Stimulated activated CD4-positive, alpha-beta T cell treated with anti-CD3 and anti-CD28 coated beads, Interleukin-1b, Interleukin-23, amount 100 ng/mL, for 24 hours (primary cell): ENCODE measurements at places on chromosomes 11 and 22.
A peak's percentile ranks its signal among the peaks of the same experiment; 100 is the strongest.

- DNase-seq: peak; percentile 37
These were observed 46.4 kb downstream of the MORC2 start for GRCh38 chr22:30922151-30922611.

DNA sequence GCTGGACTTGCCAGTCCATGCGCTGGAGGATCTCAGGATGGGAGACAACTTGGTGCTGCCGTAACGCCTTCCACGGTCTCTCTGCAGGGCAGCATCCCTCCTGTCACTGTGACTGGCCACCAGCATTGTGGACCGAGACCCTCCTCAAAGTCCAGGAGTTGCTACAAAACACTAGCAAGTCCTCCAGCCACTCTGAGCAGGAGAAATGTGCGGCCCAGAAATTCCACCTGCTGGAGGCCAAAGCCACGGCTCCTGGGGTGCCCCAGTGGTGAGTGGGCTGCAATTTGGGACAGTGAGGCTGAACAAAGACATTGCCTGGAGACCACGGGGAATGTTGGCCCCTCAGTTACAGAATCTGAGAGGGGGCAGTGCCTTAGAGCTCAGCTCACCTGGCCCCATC lies 6.9 kb upstream of the DSCAML1 start:
- no peak for DNase-seq

GRCh38 chr22:50217543-50218152 lies 16.8 kb downstream of the SELENOO start:
- no peak for DNase-seq

- DNase-seq: no peak
These were observed 9.5 kb upstream of the ACR start for GRCh38 chr22:50728523-50728931.

GRCh38 chr11:12164061-12165014 lies 53.9 kb downstream of the MICAL2 start:
- DNase-seq: no peak

GRCh38 chr22:48424201-48424627 lies 1403.5 kb downstream of the BRD1 start:
- no peak for DNase-seq

GRCh38 chr11:44426119-44426518 lies 116.2 kb upstream of the ALX4 start:
- DNase-seq: no peak

GRCh38 chr22:36258701-36259614 lies 6.0 kb downstream of the APOL1 start:
- no peak for DNase-seq

DNA sequence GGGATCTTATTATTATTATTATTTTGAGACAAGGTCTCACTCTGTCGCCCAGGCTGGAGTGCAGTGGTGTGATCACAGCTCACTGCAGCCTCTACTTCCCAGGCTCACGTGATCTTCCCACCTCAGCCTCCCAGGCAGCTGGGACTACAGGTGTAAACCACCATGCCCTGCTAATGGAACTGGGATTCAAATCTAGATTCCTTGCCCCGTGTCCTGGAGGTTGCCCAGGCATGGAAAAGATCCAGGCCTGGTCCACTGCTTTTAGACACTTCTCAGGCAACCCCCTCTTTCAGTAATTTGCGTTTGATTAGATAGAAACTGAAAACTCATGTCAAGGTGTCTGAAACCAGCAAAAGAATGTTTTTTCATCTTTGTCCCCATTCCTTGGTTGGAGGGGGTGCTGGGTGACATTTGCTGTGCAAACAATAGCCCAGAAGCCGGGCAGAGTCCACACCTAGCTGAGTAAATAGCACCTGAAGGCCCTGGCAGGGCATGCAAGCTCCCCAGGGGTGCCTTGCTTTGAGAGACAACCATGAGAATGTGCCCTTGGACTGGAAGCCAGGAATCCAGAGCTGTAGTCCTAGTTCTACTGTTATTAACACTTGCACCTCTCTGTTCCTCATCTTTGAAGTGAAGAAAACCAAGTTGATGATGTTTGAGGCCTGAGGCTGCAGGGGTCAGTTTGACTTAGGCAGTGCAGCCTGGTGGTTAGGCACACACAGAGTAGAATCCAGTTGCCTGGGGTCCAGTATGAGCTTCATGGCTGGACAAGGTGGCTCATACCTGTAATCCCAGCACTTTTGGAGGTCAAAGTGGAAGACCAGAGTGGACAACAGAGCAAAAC lies 19.1 kb upstream of the XBP1 start:
- DNase-seq: no peak

DNA sequence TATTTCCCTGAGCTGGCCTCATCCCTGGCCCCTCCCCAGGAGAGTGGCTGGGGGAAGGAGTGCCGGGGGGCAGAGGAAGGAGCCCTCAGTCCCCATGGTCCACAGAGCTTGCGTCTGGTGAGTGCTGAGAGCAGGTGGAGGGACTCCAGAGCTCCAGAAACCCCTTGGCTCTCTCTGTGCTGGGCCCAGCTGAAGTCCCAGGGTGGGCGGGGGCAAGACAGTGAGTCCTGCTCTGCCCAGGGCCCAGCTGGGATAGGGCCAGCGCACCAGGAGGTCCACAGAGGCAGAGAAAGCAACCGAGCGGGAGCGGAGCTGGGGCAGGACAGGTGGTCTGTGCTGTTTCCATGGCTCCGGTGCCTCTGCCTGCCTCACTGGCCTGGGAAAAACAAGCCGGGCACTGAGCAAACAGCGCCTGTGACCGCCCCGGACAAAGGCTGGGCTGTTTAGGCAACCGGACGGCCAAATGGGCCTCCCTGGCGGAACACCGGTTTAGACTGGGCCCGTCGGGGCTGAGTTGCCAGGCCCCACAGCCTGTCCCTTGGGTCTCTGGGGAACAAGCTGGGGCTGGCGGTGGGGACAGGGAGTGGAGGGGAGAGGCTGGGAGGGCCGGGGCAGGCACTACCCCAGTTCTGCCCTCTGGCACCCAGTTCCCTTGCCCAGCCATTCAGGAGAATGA lies 34.1 kb upstream of the WNT7B start:
- DNase-seq: no peak

- no peak for DNase-seq
These were observed 133.2 kb upstream of the TEAD1 start for GRCh38 chr11:12540913-12541582.

DNA sequence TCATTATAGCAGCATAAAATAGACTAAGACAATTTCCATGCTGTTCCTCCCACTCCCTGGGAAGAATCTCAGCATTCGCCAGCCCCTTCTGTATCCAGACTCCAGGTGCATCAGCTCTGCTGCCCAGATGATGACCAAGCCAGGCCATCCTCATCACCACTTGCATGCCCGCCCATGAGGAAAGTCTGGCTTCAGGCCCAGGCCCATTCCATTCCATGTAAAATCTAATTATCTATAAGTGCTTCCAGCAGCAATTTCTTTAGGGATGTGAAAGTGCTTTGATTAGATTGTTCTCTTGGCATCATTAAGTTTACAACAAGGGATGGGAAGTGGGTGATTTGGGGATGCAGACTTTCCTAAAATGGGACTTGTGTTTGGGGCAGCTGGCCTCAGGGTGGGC lies 100.3 kb downstream of the INSC start:
- DNase-seq: no peak

GRCh38 chr22:30837531-30837930 lies 131.0 kb downstream of the MORC2 start:
- no peak for DNase-seq

- DNase-seq: no peak
These were observed 49.0 kb upstream of the GCAT start for GRCh38 chr22:37758694-37759093.

DNA sequence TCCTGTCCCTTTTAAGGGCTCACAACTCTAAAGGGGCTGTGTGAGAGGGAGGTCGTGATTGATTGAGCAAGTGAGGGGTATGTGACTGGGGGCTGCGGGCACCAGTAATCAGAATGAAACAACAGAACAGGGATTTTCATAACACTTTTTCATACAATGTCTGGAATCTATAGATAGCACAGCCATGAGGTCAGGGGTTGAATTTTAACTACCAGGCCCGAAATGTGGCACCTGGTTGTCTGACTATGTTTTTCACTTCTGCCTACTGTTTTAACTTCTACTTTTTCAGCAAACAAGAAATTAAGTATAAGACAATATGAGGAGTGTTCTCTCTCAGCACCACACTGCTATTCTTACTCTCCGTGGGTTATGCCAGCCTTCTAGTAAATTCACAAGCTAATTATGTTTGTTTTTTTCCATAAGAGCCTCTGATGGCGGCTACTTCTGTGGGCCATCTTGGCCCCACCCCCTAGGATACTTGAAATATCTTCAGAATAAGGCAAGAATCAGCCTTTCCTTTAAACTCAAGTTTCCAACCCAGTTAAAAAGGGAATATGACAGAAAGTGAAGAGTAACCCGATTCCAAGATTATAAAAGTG lies 552.8 kb upstream of the CHORDC1 start:
- no peak for DNase-seq

GRCh38 chr11:44288133-44288526 lies 21.8 kb downstream of the ALX4 start:
- no peak for DNase-seq

DNA sequence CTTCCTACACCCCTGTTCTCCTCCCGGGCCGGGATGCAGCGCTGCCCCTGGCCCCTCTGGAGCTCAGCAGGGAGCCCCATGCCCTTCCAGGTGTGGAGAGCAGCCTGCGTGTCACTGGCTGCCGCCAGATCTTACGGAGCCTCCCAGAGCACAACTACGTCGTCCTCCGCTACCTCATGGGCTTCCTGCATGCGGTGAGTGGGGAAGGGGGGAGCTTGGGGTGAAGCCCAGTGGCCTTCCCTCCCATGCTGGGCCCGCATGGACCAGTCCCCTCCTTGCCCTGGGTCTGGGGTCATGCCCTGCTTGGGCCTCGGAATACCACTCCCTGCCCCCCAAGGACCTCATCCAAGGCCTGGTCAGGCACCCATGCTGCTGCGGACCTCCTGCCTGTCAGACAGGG lies 107.3 kb downstream of the ARHGAP8 start:
- DNase-seq: no peak

GRCh38 chr22:40727070-40727963 lies 48.0 kb downstream of the MCHR1 start:
- no peak for DNase-seq

GRCh38 chr11:28542561-28542960 lies 434.4 kb downstream of the METTL15 start:
- DNase-seq: no peak

GRCh38 chr22:38943201-38943600 lies 14.2 kb upstream of the APOBEC3A start:
- DNase-seq: no peak

- no peak for DNase-seq
These were observed 2.3 kb downstream of the DMC1 start for GRCh38 chr22:38567531-38568285.

DNA sequence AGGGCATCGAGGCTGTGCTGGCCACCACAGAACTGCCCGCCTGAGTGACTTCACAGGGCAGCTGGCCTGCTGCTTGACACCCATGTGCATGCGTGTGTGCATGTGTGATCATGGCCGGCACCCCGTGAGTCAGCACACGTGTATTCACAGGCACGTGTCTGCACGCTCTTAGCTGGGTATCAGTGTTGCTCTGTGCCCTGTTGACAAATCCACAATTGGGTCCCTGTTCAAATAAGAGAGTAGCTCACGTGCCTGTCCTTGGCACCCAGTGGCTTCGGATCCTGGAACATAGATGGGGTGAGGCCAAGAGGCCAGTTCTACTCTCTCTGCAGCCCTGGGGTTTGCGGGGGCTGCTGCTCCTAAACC lies 14.0 kb downstream of the B3GAT1 start:
- no peak for DNase-seq

DNA sequence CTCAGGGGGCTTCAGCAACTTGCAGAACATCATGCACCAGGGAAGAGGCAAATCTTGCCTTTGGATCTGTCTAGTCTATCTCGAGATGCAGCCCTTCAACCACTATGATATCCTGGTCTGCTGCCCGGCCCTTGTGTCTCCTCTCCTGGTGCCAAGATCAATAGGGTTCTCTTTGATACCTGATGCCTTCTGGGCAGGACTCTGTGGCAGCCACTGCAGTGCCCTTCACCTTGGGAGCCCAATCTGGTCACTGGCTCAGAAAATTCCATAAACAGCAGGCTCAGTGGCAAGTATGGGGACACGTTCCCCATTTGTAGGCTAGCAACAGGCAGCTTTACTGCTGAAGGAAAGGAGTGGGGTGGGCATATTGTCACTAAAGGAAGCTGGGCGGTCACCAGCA lies 23.4 kb downstream of the SYN3 start:
- DNase-seq: no peak

- DNase-seq: no peak
These were observed 154.3 kb upstream of the E2F8 start for GRCh38 chr11:19395050-19395449.

GRCh38 chr11:67409261-67409666 lies 5.4 kb downstream of the TBC1D10C start:
- no peak for DNase-seq

DNA sequence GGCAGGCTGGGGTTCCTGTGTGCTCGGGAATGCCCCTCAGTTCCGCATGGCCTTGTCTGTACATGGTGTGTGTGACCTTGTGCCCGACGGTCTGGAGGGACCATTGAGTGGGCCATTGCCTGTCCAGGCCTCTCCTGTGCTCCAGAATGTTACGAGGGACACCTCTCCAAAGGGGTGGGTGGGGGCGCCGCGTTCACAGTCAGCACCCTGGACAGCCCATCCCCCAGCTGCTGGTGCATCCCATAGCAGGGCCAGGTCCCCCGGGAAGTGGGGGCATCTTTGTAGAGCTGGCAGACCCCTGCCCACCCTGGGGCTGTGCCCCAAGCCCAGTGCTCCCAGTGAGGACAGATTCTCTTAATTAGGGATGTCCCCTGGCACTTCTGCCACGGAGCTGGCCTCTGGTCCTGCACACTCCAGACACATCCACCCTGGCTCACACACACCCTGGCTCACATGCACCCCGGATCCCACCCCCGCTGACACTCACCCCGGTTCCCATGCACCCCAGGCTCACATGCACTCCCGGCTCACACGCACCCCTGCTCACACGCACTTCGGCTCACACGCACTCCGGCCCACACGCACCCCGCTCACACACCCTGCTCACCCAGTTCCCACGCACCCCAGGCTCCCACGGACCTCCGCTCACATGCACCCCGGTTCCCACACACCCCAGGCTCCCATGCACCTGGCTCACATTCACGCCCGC lies 15.6 kb downstream of the TSPAN4 start:
- DNase-seq: no peak

- no peak for DNase-seq
These were observed 5.2 kb upstream of the PLET1 start for GRCh38 chr11:112265659-112266409.

GRCh38 chr11:78845496-78845895 lies 270.8 kb upstream of the NARS2 start:
- no peak for DNase-seq

DNA sequence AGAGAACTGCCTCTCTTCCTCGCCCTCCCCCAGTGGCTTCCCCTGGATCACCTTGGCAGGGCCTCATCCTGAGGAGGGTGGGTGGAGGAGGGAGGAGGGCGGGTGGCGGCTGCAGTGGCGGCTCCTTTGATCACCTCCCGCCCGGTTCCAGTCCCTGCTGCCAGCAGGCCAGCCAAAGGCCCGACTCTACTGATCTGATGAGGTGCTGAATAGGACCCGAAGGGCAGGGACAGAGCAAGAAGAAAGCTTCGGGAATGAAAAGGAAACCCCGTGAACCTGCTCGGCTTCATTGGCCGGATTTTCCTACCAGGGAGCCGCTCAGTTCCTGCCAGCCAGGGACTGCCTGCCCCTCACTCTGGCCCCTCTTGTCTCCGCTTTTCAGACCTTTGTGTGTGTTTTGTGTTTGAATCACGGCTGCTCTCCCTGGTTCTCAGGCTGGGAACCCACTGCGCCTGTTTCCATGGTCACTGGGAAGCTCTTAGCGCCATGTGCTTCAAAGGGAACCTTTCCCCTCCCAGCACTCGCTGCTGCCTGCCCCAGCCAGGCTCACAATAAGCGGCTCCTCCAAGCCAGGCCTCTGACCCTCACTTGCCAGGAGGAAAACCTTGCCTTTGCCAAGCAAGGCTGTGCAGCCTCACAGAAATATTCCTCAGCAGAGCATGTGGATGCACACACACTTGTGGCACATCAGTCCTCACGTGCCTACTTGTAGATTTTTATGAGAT lies 56.8 kb downstream of the C22orf31 start:
- DNase-seq: no peak
